ENCODE measurements at places on chromosomes 3 and 15.

- DNase-seq = no peak
Observed at GRCh38 chr15:48395521-48396011, 64.3 kb downstream of the DUT start.

GRCh38 chr3:187944390-187945179 lies 199.3 kb upstream of the BCL6 start:
- DNase-seq = no peak

DNA sequence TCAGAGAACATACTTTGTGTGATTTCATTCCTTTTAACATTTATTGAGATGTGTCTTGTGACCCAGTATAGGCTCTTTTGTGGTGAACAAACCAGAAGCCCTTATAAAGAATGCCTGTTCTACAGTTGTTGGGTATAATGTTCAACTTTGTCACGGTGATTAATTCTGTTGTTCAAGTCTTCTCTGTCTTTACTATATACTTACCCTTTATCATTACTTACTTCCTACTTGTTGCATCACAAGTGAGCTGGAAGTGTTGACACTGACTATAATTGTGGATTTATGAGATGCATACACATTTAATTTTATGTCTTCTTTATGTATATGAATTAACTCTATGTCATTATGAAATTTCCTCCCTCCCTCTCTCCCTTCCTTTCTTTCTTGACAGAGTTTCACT lies 59.7 kb upstream of the TBL1XR1 start:
- DNase-seq = no peak

GRCh38 chr3:41662288-41662687 lies 299.6 kb downstream of the ULK4 start:
- DNase-seq = no peak

GRCh38 chr15:45535486-45536042 lies 13.0 kb upstream of the SLC30A4 start:
- no peak for DNase-seq

GRCh38 chr3:11335056-11335608 lies 62.9 kb downstream of the ATG7 start:
- DNase-seq = peak; percentile 59

- no peak for DNase-seq
Observed at GRCh38 chr3:126665959-126666657, 11.2 kb upstream of the TXNRD3 start.

- no peak for DNase-seq
Observed at GRCh38 chr3:128499724-128500275, 6.8 kb upstream of the GATA2 start.

- no peak for DNase-seq
Observed at GRCh38 chr3:152927131-152927530, 92.2 kb downstream of the P2RY1 start.

DNA sequence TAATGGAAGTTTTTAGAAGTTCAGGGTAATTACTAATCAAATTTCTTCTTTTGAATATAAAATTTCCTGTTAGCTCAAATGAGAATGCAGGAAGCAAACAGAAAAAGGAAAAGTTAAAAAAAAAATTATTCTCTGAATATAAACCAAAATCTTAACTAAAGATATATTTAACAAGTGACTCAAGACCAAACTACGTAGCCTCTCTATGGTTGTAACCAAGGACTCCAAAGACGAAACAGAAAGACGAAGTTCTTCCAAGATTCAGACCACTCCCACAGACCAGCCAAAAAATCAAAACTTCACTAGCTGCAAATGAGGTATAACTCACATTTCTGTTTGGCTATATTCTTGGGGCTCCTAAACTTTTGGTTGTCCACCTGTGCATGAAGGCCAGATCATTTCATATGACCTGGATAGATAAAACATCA lies 846.5 kb upstream of the ALCAM start:
- no peak for DNase-seq

- DNase-seq = no peak
Observed at GRCh38 chr15:70379938-70380883, 282.5 kb upstream of the TLE3 start.

- DNase-seq = no peak
Observed at GRCh38 chr3:12476238-12476897, 7.9 kb upstream of the TSEN2 start.

DNA sequence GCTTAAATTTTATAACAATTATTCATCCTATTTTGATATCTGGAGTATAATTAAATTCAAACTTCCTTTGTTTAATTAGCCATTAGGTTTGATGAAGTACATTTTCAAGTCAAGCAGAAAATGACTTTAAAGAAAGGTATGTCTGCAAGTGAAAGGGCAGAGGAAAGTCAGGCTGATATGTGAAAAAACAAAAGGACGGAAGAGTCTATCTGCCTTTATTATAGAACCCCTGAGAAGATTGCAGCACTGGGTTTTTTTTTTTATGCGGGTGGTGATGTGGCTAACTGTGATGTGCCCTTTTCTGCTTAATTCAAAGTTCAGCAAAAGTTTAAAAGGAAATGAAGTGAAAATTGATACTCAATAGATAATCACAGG lies 83.2 kb downstream of the COL8A1 start:
- no peak for DNase-seq

DNA sequence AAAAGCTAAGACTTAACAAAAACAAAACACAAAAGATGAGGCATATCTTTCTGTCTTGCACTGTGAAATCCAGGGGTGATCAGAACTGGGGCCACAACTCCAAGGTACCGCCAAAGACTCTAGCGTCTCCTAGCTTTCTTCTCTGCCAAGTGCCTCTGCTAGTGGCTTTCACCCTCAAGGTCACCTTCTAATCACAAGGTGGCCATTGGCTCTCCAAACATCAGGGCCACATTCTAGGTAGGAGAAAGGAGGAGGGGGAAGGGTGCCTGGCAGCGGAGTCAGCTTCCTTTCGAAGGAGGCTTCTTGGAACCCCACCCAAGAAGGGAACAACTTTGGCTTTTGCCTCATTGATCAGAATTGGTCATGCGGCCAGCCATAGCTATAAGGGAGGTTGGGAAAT lies 168.8 kb upstream of the SMAD3 start:
- no peak for DNase-seq

- no peak for DNase-seq
Observed at GRCh38 chr3:173688216-173688842, 290.8 kb downstream of the NLGN1 start.

DNA sequence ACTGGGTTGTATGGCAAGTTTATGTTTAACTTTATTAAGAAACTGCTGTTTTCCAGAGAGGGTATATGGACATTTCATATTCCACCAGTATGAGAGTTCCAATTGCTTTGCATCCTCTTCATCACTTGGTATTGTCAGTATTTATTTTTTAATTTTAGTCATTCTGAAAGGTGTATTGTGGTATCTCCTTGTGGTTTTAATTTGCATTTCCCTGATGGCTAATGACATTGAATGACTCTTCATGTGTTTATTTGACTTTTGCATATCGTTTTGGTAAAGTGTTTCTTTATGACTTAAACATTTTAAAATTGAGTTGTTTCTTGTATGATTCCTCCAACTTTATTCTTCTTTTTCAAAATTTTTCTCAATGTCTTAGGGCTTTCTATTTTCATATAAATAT lies 44.4 kb downstream of the IL1RAP start:
- DNase-seq = no peak

GRCh38 chr3:127062926-127063325 lies 80.0 kb downstream of the PLXNA1 start:
- DNase-seq = no peak

DNA sequence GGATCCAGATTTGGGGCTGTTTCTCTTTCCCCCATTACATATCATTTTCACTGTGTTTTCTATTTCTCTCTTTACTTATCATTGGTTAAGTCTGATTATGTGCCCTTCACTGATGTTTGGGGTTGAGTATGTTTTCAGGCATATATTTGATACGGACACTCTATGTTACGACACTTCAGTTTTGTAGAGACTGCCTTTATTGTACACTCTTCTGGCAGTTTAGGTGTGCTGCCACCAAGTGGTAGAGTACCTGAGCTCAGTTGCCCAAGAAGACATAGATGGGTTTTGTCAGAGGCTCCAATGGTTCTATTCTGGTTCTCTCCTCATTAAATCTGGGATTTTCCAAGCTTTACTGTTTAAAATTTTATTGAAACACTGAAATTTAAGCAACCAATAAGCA lies 255.0 kb upstream of the ROPN1 start:
- DNase-seq = no peak

DNA sequence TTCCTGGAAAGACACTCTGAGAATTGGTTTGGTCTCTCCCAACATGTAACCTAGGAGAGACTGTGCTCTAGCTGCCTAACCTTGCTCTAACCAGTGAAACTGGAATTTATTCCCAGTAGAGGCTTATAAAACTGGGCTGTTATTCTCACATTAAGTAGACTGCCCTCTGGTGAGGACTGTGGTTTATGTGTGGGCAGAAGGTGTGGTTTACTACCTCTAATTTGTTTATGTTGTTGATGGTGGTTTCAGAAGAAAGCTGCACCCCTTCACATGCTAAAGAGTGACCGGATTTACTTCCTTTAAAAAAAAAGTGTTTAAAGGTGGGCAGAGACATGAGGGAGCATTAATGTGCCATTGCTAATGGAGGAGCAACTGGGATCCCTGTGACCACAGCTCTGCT lies 273.2 kb downstream of the MECOM start:
- DNase-seq = no peak

- DNase-seq = no peak
Observed at GRCh38 chr3:59316688-59317275, 267.0 kb upstream of the CFAP20DC start.

DNA sequence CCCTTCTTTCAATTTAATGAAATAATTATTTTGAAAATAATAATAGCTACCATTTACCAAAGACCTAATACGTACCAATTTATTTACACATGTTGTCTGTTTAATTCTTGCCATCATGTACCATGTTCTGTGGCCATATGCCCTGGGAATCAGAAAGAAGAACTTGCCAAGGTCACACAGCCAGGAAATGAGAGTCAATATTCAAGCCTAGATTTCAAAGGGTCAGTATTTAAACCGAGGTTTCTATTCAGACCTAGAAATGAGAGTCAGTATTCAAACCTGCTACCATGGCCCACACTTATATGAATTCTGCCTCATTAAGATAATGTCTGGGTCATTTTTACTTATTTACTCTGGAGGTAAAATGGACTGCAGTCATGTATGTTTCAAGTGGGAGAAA lies 103.6 kb upstream of the TBL1XR1 start:
- DNase-seq = no peak

DNA sequence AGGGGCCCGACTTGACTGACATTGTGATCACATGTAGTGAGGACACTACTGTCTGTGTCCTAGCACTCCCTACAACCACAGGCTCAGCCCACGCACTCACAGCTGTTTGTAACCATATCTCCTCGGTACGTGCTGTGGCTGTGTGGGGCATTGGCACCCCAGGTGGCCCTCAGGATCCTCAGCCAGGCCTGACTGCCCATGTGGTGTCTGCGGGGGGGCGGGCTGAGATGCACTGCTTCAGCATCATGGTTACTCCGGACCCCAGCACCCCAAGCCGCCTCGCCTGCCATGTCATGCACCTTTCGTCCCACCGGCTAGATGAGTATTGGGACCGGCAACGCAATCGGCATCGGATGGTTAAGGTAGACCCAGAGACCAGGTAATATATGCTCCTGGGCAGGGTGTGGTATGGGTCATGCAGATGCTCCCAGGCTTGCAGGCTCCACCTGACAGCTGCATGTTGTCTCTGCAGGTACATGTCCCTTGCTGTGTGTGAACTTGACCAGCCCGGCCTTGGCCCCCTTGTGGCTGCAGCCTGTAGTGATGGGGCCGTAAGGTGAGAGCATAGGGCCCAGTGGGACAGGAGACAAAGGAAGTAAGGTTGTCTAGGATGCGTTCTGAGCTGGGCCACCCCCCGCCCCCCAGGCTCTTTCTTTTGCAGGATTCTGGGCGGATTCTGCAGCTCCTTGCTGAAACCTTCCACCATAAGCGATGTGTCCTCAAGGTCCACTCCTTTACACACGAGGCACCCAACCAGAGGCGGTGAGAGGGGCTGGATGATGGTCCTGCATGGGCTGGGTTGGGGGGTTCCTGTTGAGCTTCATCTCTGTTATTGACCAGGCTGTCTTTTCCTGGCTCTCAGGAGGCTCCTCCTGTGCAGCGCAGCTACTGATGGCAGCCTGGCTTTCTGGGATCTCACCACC lies 4.4 kb downstream of the DALRD3 start:
- DNase-seq = no peak

DNA sequence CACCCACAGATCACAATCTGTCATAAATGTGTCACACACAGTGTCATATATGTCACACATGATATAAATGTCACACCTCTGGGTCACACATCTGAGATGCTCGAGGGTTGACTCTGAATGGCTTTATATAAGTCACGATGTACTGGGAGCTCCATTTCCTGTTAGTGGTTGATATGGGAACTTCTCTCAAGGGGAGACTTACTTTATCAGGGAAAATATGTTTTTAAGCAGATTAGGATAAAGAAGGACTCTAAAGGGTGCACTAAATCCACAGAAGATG lies 83.9 kb upstream of the MEF2A start:
- DNase-seq = no peak

- no peak for DNase-seq
Observed at GRCh38 chr3:99833617-99834205, 16.0 kb downstream of the CMSS1 start.

- DNase-seq = no peak
Observed at GRCh38 chr3:179265875-179266274, 15.0 kb upstream of the KCNMB3 start.

DNA sequence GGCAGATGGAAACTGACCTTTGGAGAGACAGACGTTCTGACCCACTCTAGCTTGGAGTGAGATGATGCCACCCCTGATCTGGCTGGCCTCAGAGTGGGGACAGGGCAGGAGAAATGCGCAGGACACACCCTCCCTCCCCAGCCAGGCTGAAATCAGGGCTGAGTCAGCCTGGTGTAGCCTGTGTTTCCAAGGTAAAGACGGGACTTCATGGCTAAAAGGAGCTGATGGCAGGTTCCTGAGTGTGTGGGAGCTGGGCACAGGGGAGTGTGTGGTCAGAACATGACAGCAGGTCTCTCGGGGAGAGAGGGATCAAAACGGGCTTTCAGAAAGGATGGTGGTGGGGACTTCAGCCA lies 14.6 kb upstream of the POLG start:
- no peak for DNase-seq

GRCh38 chr3:48931944-48932580 lies 13.4 kb downstream of the ARIH2 start:
- no peak for DNase-seq

GRCh38 chr3:76487446-76487845 lies 552.5 kb upstream of the ROBO2 start:
- no peak for DNase-seq

- DNase-seq = no peak
Observed at GRCh38 chr3:10928961-10929471, 63.5 kb upstream of the SLC6A1 start.
